ENCODE measurements at places on chromosomes 2 and 18. TPM values are rescaled to one million over a fixed set of nuclear protein-coding genes. Genes with fewer than 3 reads are reported as not detected.

Gene SCG2
- total RNA-seq = 5.3 TPM

Gene CD226
- total RNA-seq = 1.1 TPM

Gene RFTN2
- not detected for total RNA-seq

Gene IMPA2
- 8.7 TPM for total RNA-seq

Gene LOXHD1
- total RNA-seq = not detected

Gene UGT1A5
- total RNA-seq = not detected

Gene ACKR3
- total RNA-seq = 0.66 TPM

Gene LYG2
- total RNA-seq = not detected

Gene UNC80
- total RNA-seq = not detected

Gene RSAD2
- 0.43 TPM for total RNA-seq

Gene UGT1A9
- not detected for total RNA-seq

Gene TNFAIP6
- total RNA-seq = 44.2 TPM

Gene YIPF4
- total RNA-seq = 17.9 TPM

Gene SH3RF3
- total RNA-seq = 11.6 TPM

Gene GPAT2
- 1.3 TPM for total RNA-seq

Gene TSGA10
- 0.44 TPM for total RNA-seq

Gene OR6B2
- total RNA-seq = not detected

Gene CYP27C1
- not detected for total RNA-seq

Gene PSD4
- 1.1 TPM for total RNA-seq

Data from placental pericyte (primary cell).